T-cell (primary cell): ENCODE measurements at places on chromosomes 16 and 17.

GRCh38 chr16:25413975-25414374 lies 156.3 kb upstream of the ZKSCAN2 start:
- no peak for DNase-seq

GRCh38 chr17:78842881-78843565 lies 2.4 kb upstream of the USP36 start:
- peak; percentile 65 for DNase-seq

GRCh38 chr17:31585280-31585630 lies 193.8 kb downstream of the RAB11FIP4 start:
- DNase-seq: no peak

DNA sequence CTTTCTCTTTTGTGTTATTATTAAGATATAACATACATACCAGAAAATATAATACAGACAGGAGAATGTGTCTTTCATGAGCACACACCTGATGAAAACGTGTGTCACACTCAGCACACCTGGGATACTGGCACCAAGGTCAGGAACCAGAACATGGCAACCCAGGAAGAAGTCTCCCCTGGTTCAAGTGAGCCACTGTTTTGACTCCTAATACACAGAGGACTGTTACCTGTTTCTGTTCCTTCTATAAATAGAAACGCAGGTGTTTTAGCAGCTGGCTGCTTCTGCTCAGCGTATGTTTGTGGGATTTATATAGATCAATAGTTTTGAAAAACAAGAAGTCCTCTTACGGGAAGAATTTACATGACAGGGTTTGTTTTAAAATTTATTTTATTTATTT lies 3.5 kb downstream of the SEC14L1 start:
- no peak for DNase-seq

- no peak for DNase-seq
Observed at GRCh38 chr16:71709229-71709781, 15.2 kb downstream of the PHLPP2 start.

GRCh38 chr16:12876778-12877177 lies 24.6 kb upstream of the SHISA9 start:
- no peak for DNase-seq

DNA sequence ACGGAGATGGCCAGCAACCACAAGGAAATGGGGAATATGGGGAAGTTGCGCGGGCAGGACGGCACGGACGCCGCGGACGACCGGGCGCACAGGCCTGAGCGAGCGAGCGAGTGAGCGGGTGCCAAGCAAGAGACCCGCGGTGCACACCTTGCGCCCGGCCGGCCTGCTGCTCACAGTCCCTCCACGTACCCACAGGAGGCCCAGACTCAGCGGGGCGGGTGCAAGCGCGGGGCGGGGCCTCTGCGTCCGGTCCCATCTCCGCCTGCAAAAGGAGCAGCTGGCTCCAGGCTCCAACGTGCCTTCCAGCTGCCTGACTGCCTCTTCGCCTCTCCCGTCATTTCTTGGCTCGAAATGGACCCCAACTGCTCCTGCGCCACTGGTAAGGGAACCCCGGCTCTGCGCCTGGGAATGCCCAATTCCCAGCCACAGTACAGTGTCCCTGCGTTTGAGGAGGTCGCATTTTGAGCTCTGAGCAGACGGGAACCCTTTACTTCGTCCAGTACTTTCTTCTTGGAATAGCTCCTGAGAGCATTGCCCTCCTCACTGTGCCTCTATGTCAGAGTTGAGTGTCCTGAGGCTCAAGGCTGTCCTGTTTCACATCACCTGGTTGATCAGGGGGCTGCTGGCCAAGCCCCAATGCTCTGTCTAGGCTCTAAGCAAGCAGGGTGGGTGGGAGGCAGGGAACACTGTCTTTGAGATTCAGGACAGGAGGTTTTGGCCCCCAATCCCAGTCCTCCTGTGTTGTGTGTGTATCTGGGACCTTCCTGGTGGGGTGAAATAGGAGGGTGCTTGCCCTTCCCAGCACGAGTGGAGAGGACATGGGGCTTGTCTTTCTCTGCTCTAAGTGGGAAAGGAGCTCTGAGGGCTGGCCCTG lies 8.1 kb upstream of the MT1E start:
- peak; percentile 23 for DNase-seq

GRCh38 chr17:67818110-67819002 lies 6.9 kb upstream of the BPTF start:
- no peak for DNase-seq
